ENCODE measurements at places on chromosomes 5 and 9.
A peak's percentile ranks its signal among the peaks of the same experiment; 100 is the strongest.

GRCh38 chr5:68248896-68249295 lies 33.3 kb downstream of the PIK3R1 start:
- DNase-seq, result no peak

DNA sequence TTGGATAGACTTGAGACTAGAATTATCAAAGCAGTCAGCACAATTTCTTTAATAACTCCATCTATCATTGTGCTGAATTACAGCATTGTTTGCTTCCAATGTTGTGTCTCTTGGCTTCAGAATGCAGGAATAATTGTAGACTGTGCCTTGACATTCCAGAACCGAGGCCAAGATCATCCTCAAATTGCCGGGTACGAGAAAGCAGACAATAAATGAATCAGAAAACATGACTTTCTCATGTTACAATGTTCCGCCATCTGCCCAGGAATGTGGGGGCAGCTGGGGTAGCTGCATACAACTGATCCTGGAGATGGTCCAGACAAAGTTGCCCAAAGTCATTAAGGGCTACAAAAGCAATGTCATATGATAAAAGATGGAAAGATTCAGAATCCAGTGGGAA lies 206.2 kb upstream of the SGCD start:
- DNase-seq, result no peak

GRCh38 chr5:130111746-130112145 lies 207.5 kb downstream of the CHSY3 start:
- no peak for DNase-seq

- no peak for DNase-seq
Measured at GRCh38 chr9:133122935-133123611, 2.0 kb upstream of the RALGDS start.

GRCh38 chr9:18786911-18787650 lies 245.9 kb downstream of the SAXO1 start:
- DNase-seq, result no peak

DNA sequence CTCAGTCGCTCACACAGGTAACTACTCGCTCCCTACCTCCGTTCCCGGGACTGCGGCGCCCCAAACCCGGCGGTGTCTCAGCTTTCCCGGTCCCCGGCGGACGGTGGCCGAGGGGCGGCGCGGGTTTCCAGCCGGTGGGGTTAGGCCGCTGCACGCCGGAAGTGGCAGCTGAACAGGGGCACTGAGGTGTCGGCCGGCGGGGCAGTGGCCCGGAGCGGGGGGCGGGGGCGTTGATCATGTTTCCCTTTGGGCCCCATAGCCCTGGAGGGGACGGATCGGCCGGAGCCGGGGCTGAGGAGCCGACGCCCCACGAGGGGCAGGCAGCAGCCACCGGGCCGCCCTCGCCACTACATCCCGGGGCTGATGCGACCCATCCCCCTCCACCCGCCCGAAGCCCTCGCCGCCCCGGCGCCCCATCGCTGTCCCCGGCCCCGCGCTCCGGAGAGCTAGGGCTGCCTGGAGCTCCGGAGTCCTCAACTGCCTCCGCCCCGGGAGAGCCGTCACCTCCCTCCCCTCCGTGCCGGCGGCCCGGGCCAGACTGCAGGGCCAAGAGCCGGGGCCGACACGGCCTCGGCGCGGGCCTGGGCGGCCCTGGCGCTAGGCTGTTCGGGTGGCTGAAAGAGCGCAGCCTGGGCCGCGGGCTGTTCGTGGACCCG lies at the start of gene DCAF10:
Gene DCAF10, plus strand, starts transcription at position 167 of the 656 bp plus-strand sequence. Its CDS starts 70 bp downstream, at position 237.
- DNase-seq, result peak; percentile 84

DNA sequence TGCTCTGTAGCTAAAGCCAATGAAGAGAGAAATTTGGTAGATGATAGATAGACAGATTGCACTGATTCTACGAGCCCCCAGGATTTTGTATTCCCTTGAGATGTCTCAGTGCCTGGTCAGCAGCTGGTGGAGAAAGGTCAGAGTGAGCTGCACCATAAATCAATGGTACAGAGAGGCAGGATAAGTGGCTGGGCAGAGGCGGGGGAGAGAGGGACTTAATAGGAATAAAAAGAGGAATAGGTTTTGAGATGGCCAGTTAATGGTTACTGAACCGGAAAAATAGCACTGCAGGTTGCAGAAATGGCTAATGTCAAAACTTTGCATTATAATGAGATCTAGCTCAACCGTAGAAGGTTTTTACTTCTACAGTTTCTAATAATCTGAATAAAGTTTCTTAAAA lies 47.9 kb upstream of the SLC12A2 start:
- DNase-seq, result no peak

DNA sequence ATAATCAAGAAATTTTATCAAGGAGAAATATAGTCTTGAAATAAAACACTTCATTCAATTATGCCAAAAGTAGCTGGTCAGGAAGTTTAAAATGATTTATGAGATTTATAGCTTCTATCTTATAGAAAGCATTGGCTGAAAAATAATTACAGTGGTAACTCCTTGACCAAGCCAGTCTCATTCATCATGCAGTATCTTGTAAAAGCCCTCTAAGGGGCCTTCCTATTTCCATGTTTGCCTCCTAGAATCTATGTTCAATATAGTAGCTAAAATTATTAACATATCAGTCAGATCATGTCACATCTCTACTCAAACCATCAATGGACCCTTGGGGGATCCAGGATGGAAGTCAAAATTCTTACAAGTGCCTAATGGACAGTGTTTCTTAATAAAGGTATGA lies 393.4 kb upstream of the ST8SIA4 start:
- no peak for DNase-seq

GRCh38 chr5:111775224-111775623 lies 18.2 kb upstream of the NREP start:
- no peak for DNase-seq

DNA sequence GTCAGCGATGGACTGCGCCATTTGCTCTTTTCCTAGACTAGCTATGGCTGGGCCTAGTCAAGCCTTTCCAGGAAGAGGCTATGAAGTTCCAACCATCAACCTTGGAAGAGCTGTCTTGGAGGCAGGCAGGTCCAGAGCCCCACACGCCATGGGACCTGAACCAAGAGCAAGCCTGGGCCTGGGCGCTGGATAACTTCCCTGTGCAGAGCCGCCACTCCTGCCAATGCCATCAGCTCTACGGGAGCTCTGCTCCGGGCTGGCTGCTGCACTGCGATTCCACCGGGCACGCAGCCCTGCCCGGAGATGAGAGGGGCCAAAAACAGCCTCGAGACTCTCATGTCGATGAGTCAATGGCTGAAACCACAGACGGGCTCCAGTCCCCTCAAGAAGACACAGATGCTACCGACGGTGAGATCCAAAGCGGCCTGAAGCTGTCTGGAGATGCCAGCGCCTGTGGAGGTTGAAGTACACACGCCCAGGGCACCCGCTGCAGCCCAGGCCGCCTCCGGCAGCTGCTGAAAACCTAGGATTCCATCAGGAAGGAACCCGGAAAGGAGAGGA lies 103.7 kb upstream of the SELENOP start:
- DNase-seq, result no peak

- no peak for DNase-seq
Measured at GRCh38 chr9:92773810-92774209, 9.2 kb upstream of the BICD2 start.

GRCh38 chr9:114906922-114907571 lies 23.3 kb downstream of the TNFSF8 start:
- DNase-seq, result no peak

DNA sequence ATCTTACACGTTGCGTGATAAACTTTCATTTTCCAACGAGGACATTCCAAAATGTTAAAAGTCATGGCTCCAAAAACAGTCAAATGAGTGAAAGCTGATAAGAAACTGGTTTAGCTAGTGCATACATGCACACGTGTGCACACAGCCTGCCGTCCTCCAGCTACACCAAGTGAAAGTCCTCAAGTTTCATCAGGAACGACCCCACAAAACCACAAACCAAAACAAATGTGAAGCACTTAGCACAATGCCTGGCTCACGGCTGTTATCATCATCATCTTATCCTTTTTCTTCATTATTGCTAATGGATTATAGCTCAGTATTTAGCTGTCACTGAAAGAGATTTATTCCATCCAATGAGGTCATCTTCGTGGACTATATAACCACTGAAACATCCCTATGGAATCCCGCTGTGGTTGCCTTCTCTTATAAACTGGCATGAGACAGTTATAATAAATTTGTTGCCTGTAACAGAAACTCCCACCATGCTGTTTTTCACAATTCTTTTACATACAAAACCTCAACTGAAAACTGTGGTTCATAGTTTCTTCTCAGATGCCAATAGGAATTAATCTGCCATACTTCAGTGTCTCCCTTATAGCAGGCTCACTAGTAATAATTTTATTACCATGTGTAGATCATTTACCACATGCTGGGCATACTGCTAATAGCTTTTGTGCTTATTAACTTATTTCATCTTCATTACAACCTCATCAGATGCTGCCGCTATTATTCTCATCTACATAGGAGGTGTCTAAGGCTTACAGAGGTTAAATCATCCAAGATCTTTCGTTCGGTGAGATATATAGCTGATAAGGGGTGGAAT lies 56.1 kb downstream of the SAXO1 start:
- DNase-seq, result no peak

DNA sequence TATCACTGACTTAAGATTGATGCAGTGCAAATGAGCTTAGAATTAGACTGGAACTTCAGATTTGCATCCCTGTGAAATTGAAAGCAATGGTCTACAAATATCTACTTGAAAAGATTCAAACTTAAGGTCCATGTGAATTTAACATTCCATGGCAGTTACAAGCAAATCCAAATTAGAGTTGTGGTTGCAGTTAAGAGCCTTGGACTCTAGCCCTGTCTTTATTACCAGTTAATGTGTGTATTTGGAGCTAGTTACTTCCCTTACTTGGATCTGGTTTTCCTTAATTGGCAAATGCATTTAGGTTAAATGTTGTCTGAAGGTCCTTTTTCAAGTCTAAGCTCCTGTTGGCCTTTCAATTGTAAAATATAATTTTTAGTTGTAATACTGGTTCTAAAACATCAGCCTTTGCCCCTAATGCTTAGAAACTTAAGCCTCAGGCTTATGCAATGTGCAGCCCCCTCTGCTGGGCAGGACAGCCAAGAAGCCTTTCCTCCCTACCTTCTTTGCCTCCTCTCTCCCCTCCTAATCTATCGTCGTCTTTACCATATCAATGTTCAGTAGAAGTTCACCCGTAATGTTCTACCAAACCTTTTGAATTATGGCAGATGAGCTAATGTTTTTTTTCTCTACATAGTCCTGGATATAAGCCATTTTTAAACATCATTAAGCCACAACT lies 59.5 kb downstream of the ERMP1 start:
- no peak for DNase-seq

GRCh38 chr9:114507726-114508125 lies 2.5 kb upstream of the WHRN start:
- DNase-seq, result peak; percentile 55

DNA sequence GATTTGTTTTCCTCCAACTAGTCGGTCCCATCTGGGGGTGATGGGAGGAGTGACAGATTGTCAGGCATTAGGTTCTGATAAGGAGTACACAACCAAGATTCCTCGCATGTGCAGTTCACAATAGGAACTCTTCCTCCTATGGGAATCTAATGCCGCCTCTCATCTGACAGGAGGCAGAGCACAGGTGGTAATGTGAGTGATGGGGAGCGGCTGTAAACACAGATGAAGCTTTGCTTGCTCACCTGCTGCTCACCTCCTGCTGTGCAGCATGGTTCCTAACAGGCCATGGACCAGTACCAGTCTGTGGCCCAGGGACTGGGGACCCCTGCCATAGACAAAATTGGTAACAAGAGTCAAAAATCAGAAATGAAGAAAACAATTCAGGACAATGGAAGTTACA lies 173.3 kb upstream of the HMHB1 start:
- DNase-seq, result no peak

- no peak for DNase-seq
Measured at GRCh38 chr9:102054811-102055210, 316.4 kb upstream of the GRIN3A start.

DNA sequence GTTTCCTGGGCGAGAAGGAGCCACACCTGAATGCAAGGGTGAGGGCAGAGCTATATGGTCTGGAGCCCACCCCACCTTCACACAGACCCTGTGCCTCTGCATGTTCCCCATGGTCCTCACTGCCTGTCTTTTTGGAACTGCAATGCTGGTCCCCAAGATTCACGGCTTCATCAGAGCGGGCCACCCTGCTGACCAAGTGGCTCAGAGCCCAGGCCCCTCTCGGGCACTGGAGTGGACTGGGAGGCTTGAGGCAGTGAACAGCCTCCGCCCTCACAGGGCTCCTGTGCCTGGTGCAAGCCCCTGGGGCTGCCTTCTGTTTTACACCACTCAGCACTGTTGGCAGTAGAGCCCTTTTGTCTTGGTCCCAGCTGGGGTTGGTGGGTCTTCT lies 143.2 kb downstream of the CACNA1B start:
- DNase-seq, result no peak

DNA sequence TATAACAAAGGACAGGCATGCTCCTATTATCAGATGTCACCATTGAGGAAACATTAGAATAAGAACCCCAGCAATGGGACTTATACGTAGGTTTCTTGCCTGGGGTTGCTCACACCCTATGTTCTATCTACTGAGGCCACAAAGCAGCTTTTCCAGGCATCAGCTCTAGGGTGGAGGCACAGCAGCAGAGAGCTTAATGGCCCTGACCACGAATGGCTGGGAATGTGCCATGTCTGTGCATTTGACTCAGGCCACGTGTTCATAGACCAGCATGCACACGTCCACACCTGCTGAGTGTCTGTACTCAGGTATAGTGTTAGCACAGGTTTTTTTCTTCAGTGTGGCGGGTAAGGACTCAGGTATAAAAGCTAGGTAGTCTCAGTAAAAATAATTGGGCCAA lies 129.4 kb downstream of the AOPEP start:
- DNase-seq, result no peak

DNA sequence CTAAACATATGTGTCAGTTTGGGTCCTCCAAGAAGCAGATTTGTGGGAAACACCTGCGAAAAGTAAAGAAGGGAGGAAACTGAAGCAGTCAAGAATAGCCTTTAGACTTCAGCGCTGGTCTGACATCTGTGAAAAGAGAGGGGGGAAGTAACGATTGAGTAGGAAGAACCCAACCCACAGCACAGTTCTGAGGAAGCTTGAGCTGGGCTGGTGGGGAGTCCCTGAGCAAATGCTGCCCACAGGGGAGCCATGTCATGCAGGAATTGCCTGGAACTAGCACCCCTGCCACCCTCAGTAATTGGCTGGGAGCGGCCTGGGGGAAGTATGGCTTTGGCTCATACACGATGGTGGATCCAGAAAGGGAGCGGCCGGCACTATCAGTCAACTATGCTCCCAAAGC lies 20.6 kb downstream of the FAM240B start:
- no peak for DNase-seq

GRCh38 chr9:134562146-134562849 lies 79.3 kb upstream of the COL5A1 start:
- DNase-seq, result no peak
